ENCODE measurements at places on chromosomes 6 and 20.

GRCh38 chr6:37103169-37104039 is 66.5 kb upstream of the PIM1 start:
- DNase-seq, result peak; percentile 84

DNA sequence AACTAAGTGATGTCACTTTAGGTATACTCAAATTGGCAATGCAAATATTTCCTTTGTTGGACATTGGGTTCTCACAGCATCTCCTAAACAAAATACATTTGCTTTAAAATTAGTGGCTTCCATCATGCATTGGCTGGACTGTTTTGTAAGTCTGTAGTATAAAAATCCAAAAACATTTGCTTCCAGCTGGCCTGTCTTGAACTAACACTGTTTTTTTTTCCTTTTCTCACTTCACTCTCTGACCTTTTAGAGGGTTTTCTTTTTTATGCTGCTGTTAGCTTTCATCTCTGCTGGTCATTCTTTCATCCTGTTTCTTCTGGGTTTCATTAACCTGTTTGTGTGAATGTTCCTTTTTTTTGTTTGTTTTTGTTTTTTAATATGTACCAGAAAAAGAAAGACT is 121.7 kb upstream of the MLIP start:
- no peak for DNase-seq

GRCh38 chr6:35023091-35024000 is 117.8 kb downstream of the TCP11 start:
- DNase-seq, result no peak

DNA sequence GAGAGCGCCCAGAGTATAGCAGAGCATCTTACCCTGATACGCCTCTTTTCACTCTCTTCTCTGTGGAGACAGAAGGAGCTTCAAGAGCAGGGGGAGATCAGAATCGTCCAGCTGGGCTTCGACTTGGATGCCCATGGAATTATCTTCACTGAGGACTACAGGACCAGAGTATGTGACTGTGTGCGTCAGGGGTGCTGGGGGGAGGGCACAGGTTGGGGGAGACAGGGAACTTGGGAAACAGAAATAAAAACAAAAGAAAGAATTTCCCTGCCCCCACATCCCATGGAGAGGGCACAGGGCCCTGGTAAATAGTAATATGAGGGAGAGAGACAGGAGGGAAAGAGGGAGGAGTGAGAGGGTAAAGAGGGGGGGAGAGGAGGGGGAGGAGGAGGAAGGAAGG is 3.0 kb upstream of the C4A start:
- DNase-seq, result no peak

- DNase-seq, result no peak
Observed at GRCh38 chr6:152062476-152062875, 255.0 kb downstream of the ESR1 start.

DNA sequence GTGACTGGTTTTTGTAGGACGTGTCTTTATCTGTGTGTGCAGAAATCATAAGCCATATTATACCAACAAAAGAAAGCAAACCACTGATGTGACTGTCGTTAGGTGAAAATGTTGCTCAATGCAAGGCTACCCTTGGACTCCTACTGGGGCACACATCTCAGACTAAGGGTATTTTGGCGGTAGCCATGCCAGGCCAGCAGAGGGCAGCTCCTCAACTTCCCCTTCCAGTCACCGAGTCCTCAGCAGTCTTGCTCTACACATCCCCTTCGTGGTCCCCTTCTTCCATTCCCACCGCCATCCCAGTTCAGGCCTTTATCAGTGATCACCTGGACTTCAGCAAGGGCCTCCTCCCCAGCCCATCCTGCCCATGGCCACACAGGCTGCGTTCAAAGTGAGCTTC is 113.7 kb upstream of the GGTLC1 start:
- DNase-seq, result no peak

GRCh38 chr20:57617079-57617795 is 3.0 kb downstream of the ZBP1 start:
- no peak for DNase-seq

DNA sequence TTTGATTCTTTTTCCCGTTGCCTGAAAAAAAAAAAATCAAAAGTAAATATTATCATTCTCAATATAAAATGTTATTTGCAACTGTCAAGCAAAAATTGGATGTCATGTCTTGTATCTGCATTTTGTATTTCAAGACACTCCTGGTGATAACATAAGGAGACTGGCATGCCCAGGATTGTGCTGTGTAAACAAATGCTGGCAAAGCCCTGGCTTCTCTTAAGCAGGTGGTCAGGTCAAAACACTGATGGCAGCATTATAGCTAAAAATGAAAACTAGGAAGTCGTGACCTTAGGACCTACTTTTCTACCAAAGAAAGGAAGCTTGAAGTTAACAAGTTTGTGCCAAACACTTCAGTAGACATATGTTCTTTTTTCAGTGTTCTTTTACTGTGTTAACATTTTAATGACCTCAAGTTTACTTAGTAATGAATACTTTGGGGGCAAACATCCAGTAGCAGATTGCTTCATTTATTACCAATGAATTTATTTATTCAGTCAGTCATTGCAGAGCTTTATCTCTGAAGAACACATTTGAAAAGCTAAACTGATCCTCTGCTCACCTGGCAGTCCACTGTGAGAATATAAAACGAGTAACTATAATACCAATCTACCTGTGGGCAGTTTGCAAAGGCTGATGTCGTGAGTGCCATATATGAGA is 243.1 kb upstream of the FLRT3 start:
- DNase-seq, result peak; percentile 56

DNA sequence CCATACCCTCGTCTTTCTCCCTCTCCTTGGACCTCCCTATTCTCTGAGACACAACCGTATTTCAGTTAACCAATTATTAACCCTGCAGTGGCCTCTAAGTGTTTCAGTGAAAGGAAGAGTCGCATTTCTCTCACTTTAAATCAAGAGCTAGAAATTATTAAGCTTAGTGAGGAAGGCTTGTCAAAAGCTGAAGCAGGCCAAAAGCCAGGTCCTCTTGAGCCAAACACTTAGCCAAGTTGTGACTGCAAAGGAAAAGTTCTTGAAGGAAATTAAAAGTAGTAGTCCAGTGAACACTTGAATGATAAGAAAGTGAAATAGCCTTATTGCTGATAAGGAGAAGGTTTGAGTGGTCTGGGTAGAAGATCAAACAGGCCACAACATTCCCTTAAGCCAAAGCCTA is 58.3 kb downstream of the SNX9 start:
- DNase-seq, result no peak

GRCh38 chr6:164133095-164133494 is 718.6 kb downstream of the QKI start:
- no peak for DNase-seq

GRCh38 chr6:2245877-2246863 is 765 bp upstream of the GMDS start:
- DNase-seq, result peak; percentile 58

DNA sequence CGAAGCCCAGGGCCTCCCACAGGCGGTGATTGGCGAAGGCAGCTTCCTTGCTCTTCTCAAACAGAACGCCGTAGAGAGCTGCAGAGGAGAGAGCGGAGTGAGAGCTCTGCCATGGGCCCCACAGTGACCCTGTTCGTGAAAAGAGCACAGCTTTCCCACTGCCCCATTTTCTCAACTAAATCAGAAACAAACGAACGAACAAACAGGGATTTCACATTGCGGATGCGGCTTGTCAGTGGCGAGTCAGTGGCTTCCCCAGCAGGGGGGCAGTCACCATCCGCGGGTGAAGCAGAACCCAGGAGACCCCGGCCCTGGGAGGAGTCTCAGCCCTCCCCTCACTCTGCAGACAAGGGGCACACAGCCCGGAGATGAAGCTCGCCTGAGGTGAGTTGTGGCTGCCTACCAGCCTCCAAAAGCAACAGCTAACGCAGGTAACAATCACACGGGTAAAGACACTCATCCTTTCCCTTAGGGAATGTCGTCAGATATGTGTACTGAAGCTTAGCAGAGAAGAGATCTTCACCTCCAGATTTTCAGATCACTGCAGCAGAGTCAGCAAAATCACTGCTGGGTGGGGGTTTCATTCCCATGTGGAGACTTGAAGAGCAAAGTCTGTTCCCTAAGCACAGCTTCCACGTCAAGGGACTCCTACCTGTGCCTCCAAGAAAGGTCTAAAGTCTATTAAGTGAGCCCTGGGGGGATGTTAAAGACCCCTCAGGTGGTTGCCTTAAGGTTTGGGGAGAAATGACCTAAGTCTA is 51.2 kb upstream of the GPR31 start:
- DNase-seq, result no peak

DNA sequence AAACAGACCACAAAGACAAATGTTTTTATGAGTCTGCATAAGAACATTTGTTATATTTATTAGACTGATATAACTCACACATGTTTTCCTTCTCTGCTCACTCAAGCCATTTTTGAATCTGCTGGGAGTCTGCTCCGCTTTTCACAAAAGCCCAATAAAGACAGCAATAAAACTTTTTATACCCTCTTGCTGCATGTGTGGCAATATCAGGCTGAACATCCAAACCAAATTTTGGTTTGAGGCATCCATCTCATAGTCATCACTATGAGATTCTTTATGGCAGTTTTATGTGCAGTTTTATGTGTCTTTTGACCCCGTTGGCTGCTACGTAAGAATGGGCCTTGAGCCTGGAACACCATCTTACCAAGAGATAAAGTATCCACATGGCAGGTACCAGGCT is 1276.8 kb upstream of the ADGRB3 start:
- no peak for DNase-seq

DNA sequence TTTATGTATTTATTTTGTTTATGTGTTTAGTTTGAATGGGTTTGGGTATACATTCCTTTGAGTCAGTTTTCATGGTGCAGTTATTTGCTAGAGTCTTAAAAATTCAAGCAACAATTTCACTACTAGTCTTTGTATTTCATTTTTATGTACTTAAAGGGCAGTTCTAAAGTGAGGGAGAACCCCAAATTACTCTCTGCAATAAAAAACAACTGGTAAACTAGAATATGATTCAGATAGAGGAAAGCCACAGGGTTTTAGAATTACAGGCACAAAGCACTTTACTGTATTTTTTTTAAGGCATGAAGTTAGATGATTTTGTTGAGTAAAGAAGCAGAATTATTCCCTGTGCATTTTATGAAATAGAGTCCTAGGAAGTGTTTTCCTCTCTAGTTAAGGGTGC is 183.3 kb downstream of the ARID1B start:
- no peak for DNase-seq

- no peak for DNase-seq
Observed at GRCh38 chr20:19081937-19082336, 130.5 kb upstream of the SLC24A3 start.

- DNase-seq, result no peak
Observed at GRCh38 chr6:37050045-37050853, 44.8 kb downstream of the FGD2 start.

DNA sequence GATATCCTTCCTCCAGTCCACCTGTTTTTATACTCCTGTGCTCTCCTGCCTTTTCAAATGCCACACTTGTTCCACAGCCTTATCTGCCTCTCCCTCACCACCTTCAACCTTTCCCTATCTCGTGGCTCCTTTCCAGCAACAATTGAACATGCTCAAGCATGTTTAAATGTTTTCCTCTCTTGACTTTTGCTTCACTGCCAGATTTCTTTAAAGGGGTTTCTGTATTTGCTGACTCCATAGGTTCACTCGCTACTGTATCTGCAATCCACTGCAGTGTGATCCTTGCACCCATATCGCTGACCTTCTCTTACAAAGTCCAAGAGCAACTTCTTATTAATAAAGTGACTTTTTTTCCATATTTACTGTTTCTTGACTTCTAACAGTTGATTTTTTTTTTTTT is 11.2 kb upstream of the GMNN start:
- DNase-seq, result no peak

DNA sequence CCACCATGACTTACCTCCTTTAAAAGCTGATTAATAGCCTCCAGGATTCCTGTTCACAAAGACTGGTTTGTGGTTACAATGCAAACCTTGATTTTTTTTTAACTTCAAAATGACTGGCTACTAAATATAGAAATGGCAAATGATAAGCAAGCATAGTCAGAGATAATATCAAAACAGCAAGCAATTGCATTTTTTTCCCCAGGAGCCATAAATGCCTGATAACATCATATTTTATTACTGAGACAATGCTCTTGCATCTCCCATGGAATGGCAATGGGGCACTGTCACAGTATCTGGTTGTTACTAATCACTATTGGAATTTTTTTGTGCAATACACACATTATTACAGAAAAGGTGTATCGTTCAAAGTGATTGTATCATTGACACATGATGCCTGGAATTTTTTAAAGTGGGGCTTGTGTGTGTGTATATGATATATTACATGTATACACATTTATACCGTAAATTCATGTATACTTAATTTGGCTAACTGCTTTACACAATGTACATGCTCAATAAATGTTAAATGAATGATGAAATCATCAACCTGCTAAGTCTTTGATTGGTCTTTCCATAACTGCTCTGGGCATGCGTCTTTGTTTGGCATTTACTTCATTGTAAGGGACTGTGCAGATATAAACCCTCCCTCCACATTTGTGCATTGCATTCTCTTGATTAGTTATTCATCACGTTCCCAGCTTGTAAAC is 980 bp upstream of the SALL4 start:
- no peak for DNase-seq

DNA sequence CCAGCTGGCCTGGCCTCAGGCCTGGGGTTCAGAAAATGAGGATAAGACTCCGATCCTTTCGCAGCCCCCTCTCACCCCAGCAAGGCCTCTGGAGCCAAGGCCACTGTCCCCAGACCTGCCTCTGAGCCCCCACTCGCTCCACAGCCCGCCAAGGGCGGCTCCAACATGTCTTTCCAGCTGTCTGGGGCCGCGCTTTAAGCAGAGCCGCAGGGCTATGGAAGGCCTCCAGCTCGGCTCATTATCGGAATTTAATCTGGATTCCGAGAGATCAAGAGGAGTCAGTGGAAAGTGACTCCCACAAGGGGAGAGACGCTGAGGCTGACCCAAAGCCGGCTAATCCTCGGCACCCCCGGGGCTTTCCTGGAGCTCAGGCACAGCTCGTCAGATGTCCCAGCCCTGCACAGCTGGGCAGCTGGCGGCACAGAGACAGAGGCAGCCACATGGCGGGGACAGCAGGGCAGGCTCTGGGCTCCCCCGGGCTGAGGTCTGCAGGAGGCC is 41.8 kb downstream of the BMP7 start:
- DNase-seq, result no peak

- no peak for DNase-seq
Observed at GRCh38 chr20:42795111-42795695, 394.5 kb downstream of the PTPRT start.

- DNase-seq, result no peak
Observed at GRCh38 chr20:24797113-24797512, 152.0 kb upstream of the CST7 start.

- DNase-seq, result no peak
Observed at GRCh38 chr6:37259191-37259590, 1.2 kb upstream of the TMEM217 start.

DNA sequence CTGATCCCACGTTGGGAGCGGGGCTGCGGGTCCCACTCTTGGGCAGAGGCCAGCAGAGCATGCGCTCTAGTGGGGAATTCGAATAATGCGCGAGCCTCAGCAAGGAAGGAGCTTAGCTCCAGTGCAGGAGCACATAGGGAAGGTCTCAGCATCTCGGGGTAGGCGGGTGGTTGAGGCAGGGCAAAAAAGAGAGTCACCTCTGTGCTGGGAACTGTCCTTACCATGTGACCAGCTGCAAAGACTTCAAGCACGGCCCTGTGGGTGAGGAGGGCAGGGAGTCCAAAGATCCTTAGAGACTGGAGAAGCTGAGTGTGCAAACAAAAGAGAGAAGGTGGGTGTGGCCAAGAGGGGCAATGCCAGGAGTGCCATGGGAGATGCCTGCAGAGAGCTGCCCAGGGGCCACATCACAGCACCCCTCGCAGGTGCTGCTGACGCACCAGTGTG is 79.2 kb upstream of the CD93 start:
- no peak for DNase-seq
